ENCODE measurements at places on chromosomes 13 and 19.

DNA sequence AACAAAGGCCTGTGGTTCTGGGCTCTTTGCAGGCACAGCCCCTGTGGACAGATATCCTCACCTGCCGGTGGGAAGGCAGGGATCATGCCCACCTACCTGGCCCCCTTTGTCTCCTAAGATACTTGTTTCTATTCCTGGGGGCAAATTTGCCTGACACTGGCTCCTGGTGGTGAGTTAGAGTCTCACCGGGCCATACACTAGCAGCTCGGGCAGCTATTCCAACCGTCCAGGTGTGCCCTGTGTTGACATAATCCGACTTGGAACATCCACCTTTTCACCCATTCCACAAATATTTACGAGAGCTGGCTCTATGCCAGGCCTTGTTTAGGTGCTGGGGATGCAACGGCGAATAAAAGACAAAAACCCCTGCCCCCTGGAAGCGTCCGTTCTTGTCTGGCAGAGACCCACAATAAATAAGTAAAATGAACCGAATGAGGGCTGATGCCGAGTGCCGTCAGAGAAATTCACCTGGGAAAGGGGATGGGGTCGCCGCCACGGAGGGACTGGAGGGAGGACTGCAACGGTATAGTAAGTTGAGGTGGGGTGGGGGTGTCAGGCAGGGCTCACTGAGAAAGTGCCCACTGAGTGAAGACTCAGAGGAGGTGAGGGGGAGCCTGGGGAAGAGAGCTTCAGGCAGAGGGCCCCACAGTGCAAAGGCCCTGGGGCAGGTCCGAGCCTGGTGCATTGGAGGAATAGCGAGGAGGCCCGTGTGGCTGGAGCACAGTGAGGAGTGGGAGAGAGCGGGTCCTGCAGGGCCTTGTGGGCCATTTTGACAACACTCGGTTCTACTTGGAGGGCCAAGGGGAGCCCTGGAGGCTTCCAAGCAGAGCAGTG, 43.2 kb upstream of the RANBP3 start:
- no peak for DNase-seq

- no peak for DNase-seq
Measured at GRCh38 chr19:941292-942132, 15.7 kb downstream of the ARID3A start.

DNA sequence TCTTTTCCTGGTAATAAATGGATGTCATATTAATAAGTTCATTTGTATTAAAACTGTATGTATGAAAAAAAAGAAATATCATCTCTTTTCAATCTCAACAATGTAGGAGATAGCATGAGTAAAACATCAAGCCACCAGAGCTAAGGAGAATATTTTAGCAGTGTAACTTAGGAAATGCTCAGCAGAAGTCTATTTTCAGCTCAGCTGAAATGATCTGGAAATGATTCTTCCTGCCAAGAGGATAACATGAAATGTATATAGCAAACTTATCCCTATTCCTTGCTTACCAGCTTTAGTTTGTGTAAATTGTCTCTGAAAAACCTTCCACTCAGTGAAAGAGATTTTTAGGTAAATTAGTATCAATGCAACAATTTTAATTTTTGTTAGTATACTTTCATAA, 1194.4 kb downstream of the SLITRK1 start:
- no peak for DNase-seq

GRCh38 chr19:10820173-10820572, 15.8 kb downstream of the TMED1 start:
- no peak for DNase-seq

DNA sequence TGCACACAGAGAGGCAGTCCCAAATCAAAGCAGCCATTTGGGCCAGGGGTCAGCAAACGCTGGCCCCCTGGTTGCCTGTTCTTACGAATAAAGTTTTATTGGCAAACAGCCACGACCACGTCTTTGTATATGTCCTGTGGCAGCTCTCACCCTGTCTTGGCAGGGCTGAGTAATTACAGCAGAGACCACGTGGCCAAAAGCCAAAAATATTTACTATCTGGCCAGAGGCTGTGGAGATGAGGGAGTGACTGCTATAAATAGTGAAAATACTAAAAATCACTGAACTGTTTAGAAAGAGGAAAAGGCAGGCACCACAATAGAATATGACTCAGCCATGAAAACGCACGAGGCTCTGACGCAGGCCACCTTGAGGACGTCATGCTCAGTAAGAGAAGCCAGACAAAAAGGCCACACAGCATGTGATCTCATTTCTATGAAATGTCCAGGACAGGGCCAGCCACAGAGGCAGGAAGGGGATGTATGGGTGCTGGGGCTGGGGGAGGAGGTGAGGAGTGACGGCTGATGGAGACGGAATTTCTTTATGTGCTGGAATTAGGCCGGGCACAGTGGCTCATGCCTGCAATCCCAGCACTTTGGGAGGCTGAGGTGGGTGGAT, 29.4 kb downstream of the SMIM24 start:
- DNase-seq: no peak

All from naive thymus-derived CD4-positive, alpha-beta T cell (primary cell).